ENCODE measurements at places on chromosomes 2 and 18.
A peak's percentile ranks its signal among the peaks of the same experiment; 100 is the strongest.

DNA sequence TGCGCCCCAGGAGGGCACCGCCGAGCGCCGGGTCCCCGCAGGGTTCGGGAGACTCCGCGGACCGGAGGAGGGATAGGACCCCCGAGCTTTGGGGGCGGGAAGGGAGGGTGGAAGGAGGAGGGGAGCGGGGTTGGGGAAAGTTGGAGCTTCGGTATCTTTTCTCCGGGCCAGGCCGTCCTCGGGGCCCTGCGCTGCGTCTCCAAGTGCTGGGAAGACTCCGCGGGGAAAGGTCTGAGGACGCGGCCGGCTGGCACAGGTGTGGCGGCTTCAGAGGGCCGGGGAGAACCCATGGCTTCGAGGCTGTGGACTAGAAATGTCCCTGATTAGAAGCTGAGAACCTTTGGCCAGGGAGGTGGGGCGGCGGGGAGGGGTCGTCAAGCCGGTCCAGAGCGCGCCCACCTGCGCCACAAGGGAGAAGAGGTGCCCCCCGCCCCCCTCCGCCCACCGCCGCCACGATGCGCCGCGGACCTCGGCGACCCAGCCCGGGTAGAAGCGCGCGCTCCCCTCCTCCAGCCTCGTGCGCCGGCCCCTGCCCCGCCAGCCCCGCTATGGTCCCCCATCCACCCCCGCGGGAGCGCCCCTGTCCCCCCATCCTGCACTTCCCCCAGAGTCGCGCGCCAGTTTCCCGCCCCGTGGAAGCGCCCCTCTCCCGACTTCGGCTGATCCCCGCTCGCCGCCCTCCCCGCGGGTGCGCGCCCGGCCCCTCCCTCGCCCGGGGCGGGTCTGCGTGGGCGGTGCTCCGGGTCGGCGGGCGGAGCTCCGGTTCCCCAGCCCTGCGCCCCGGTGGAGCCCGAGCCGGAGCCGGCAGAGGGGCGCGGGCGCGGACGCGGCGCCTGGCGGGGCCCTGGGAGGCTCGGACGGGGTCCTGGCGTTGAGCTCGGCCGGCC is at the start of gene SNTG2:
SNTG2 (plus strand) TSS at position 770 of the 887 bp plus-strand sequence. CDS start 148 bp downstream, outside the sequence.
- DNase-seq: peak; percentile 59

- DNase-seq: no peak
Observed at GRCh38 chr2:71851094-71851750, 296.4 kb downstream of the CYP26B1 start.

GRCh38 chr2:150332383-150332782 is 155.1 kb downstream of the RND3 start:
- DNase-seq: peak; percentile 2

- no peak for DNase-seq
Observed at GRCh38 chr2:10027660-10028330, 15.6 kb upstream of the KLF11 start.

DNA sequence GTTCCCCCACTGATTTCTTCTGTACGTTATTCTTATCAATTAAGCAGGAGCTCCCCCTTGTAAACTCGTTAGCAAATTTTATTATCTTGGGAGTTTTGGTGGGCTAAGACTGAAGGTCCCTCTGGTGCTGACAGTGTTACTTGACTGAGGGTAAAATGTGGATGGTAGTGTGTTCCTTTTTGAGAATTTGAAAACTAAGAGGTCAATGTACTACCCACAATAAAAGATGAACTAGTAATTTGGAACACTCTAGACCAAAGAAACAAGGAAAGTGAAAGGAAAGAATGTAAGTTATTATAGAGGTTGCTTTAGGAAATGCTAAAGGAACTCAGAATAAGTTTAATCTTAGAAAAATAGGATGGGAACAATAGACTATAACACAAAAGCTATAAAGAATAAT is 35.1 kb downstream of the YWHAQ start:
- DNase-seq: no peak

- no peak for DNase-seq
Observed at GRCh38 chr2:191327484-191327883, 82.3 kb downstream of the MYO1B start.

DNA sequence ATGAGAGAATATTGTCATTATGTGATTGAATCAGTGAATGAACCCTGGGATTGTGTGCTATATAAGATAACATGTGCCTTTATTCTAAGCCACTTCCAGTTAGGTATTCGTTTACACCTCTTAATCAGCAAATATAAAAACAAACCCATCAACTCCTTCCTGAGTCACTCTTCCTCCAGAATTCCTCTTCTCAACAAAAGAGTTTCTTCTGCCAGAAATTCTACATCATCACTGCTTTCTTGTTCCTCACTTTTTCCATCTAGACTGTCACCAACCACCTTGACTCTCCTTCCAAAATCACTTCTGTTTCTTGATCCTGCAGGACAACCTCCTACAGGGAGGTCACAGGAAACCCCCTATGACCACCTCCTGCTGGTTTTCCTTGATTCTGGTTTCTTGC is 261.4 kb downstream of the CYP26B1 start:
- DNase-seq: no peak

DNA sequence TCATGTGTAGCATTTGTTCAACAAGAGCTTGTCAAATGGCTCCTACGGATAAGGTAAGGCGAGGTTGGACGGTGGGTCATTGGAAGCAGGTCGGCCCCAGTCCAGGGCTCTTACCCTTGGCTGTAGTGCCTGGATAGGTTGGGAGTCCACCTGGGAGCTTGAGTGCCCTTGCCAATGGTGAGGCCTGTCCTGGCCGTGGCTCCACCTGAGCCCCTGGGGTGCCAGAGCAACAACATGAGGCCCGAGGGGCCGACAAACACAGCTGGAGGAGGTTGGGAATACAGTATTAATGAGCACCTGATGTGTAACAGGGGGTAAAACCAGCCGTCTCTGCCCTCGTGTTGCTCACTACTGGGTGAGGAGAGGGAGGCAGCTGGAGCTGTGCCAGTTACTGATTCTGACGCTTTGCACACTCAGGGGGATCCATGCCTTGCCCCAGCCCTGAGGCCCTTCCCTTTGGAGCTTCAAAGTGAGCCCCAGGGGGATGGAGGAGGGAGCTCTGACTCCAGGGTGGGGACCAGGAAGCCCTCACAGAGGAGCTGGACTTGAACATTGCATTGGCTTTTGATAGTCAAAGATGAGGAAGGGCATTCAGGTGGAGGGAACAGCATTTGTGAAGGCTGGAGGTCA is 87.2 kb downstream of the RHOB start:
- DNase-seq: no peak

DNA sequence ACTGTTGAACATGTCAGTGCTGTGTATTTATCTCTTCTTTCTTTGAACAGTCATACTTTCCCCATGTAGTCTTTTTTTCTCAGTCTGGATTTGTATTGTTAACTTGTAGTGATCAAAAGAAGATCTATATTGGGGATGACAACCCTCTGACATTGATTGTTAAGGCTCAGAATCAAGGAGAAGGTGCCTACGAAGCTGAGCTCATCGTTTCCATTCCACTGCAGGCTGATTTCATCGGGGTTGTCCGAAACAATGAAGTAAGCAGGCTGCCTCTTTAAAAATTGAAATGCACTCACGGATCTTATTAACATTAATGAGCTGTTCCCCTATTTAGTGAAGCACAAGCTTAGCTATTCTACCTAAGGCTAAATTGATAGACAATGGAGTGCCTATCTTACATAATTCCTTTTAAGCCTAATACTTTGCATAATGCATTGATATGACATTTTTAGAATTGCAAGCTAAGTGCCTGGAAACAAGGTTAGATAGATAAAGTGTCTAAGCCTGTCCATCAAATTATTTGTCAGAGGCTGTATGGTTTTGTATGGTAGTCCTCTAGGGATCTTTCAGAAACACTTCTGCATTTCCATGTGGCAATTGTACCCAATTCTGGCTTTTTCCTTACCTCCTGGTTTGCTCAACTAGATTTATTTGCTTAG is 29.3 kb upstream of the FAM171B start:
- DNase-seq: no peak

GRCh38 chr2:240921311-240921994 is 15.3 kb downstream of the CROCC2 start:
- DNase-seq: no peak

DNA sequence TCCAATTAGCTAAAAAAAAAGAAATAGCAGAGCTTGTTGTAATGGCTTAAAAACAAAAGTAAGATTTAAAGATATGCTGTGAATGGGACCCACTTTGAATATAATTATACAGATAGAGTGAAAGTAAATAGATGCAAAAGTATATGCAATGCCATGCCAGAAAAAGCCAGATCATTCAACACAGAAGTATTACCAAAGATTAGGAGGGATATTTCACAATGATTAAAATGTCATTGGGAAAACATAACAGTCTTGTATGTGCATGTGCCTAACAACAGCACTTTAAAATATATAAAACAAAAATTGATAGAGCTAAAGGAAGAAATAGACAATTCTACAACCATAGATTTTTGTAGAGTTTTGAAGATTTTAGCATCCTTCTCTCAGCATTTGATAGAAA is 19.9 kb upstream of the SIGLEC15 start:
- DNase-seq: no peak

- DNase-seq: no peak
Observed at GRCh38 chr18:55575066-55575465, 12.9 kb downstream of the TCF4 start.

DNA sequence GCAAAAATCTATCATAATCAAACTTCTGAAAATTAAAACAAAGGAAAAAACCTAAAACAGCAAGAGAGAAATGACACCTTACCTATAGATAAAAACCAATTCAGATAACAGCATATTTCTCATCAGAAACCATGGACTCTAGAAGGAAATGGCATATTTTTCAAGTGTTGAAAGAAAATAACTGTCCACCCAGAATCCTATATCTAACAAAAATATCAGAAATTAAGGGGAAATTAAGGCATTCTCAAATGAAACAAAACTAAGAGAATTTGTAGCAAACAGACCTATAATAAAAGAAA is 257.2 kb downstream of the ANAPC1 start:
- no peak for DNase-seq

- peak; percentile 63 for DNase-seq
Observed at GRCh38 chr2:96763511-96764252, 3.0 kb downstream of the CNNM4 start.

- no peak for DNase-seq
Observed at GRCh38 chr2:169590804-169591203, 6.7 kb downstream of the PPIG start.

DNA sequence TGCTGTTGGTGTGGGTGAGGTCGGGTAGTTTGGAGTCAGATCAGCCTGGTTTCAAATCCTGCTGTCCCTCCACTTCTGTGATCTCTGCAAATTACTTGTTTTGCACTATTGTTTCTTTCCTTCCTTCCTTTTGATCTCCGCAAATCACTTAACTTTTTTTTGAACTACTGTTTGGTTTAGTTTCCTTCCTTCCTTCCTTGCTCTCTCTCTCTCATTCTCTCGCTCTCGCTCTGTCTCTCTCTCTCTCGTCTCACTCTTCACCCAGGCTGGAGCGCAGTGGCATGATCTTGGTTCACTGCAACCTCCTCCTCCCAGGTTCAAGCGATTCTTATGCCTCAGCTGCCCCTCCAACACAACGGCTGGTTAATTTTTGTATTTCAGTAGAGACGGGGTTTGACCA is 141.6 kb upstream of the ITGA6 start:
- DNase-seq: no peak

DNA sequence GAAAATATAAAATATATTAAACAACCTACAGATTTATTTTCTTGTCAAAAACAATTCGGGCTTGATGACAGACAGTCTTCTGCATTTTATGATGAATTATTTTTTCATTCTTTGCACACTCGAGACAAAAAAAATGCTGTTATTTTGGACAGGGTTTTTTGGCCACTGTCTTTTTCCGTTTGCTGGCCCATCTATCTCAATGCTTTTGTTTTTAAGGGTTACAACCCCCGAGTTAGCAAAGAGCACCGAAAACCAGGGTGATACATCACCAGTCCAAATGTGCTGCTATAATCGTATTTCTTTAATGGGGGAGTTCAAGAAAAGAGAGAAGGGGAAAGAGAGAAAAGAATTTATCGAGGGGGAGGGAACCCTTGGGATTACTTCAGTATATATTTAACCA is 7.7 kb downstream of the EVX2 start:
- no peak for DNase-seq

DNA sequence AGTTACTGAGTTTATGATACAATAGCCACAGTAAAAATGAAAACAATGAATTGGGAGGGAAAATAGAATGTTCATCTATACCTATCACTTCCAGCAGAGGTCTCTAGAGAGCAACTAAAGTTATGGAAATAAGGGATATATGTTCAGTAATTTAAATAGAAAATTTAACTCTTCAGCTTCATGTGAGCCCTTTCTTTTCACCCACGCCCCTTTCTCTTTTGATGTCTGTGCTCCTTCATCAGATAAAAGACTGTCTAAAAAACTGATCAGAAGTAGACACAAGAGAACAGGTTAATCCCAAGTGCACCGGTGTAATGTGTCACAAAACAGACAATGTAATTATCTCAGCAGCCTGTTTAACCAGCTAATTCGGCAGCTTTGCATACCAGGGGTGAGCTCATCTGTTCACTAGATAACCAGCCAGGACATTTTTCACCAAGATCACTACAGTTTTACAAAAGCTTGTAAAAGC is 238.5 kb upstream of the ERBB4 start:
- DNase-seq: peak; percentile 9

DNA sequence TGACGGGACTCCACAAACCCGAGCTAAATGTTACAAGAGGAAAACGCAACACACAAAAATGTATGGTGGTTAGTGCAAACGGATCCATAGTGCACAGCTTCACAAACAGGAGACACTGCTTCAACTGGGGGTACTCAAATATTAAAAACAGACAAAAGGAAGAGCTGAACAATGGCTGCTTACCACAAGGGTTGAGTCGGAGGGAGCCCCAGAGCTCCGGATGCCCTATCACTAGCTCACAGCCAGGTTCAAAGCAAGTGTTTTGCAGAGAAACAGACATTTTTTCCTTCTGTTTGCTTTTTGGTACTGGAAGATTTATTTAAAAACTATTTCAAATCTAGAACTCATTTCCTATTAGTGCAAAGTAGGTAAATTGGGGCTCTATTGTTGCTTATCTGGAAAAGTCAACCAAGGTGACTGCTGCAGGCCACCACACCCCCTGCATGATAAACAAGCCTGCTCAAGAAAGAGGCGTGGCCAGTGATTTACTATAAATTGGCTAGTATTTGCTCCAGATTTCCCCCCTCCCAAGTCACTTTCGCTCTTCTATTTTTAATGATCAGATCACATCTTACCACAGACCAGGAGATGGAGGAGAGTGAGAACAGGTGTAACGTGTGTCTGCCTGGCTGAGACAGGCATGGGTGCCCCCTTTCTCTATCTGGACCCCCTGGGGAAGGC is 46.5 kb downstream of the ZAP70 start:
- no peak for DNase-seq

DNA sequence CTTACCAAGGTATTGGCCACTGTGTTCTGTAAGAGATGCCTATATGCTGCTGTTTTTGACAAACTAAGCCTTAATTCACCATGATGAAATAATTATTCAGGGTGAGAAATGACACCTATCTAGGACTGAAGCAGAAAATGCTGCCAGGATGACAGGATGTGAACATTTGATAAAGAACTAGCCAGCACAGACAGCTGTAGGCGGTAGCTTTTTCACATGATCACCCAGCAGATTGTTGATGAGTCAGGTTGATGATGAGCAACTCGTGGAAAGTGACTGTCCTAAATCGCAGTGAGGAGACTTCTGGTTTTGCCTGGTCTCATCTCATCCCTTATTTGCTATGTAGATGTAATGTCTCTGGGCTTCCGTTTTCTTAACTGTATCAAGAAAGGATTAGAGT is 144.1 kb downstream of the PRPF40A start:
- DNase-seq: no peak

All from NCI-H524 (cell line).